ENCODE measurements at places on chromosomes 11 and 22. TPM values are rescaled to one million over a fixed set of nuclear protein-coding genes. Genes with fewer than 3 reads are reported as not detected.

DNA sequence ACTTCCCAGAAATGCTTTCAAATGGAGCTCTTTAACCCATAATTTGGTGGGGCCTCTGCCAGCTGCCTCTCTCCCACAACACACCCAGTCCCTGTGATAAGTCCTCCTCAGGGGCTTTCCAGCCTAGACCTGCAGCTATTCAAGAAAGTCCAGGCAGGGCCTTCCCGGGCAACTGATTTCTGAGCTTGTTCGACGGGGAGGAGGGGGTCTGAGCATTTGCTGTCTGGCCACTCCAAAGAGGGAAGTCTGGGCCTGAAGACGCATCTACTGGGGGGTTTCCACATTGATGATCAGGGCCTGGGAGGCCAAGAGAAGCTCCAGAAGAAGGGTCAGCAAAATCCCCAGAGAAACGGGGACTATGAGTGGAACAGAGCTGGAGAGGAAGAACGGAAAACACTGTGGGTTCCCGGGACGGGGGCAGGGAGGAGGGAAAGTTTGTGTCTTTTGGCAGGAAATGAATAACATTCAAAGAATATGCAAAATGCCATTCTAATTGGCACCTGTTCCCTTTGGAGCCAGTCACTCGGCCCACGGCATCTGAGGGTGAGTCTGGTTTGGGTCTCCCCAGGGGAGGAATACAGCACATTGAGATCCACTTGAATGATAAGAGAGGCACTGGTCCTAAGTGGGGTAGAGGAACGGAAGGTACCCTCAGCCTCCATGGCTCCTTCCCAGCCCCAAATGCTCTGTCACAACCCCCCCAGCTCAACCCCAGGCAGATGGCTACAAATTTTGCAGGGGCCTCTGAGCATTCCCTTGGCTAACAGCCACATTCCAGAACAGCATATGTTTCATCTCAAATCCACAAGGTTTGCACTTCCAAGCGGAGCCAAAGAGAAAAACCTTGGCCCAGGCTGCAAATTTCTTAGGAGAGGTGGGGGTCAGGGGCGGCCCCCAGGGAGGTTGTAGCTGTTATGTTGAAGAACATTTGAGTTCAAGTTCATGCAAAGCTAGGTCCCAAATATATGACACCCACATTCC is 72.0 kb downstream of the RPUSD4 start:
- ATAC-seq = no peak

- peak; percentile 71 for ATAC-seq
These were observed 7.0 kb downstream of the CHST1 start for GRCh38 chr11:45658292-45658991.

GRCh38 chr11:123690485-123690884 is 36.1 kb upstream of the SCN3B start:
- ATAC-seq = peak; percentile 93

GRCh38 chr11:13567551-13567950 is 71.8 kb upstream of the PTH start:
- no peak for ATAC-seq

- no peak for ATAC-seq
These were observed 15.4 kb downstream of the APOBEC3B start for GRCh38 chr22:38997518-38997917.

DNA sequence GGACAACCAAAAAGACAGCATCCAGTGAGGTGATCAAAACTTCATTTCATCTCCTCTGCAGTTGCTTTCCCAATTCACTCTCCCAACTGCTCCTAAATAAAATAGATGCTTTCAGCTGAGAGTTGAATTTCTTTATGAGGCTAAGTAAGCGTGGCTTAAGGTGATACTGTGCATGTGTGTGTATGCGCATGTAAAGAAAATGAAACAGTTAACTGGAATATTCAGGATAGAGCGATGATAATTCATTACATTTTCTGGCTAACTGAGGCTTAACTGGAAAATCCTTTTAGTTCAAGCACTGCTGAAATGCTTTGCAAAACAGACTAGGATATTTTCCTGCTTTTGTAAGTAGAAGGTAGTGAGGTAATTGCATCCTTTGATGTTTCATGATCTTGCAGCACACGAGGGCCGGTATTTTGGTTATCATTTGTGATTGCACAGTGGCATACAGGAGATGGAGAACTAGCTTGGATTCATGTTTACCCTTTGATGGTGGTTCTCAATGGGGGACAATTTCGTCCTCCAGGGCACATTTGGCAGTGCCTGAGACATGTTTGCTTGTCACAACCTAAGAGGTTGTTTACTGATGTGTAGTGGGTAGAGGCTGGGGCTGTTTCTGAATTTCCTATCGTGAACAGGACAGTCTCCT is 71.2 kb downstream of the ZBTB16 start:
- ATAC-seq = no peak

DNA sequence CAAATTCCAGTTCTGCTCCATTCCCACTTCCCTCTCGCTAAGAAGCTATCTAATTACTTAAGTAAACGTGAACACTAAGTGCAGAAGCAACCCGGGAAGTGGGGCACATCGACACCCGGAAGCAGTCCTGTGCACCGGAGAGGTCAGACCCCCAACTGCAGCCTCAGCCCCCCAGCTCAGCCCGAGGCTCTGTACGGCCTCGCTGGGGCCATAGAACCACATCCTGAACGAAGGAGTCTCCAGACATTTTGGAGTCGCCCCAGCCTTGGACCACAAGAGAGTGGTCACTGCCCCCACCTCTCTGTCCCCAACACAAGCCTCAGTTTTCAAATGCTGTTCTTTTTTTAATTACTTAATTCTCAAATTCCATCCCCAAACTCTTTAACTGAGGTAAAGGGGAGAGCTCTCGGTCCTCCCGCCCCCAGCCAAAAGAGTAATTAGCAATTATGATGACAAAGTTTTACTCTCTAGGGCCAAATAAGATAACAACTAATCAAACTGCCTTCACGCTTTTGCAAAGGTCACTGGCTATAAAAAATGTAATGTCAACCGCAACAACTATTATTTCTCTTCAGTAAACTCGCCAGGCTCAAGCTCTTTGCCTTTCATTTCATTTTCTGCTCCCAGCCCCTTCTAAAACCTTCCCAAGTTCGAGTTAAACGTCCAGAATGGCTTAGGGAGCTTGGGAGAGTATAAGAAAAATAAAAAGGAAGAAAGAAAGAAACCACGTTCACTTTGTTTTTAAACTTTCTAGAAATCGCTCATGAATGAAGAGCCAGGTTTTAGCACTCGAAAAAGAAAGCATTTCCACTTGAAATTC is 2.2 kb downstream of the PAX6 start:
- ATAC-seq = no peak

DNA sequence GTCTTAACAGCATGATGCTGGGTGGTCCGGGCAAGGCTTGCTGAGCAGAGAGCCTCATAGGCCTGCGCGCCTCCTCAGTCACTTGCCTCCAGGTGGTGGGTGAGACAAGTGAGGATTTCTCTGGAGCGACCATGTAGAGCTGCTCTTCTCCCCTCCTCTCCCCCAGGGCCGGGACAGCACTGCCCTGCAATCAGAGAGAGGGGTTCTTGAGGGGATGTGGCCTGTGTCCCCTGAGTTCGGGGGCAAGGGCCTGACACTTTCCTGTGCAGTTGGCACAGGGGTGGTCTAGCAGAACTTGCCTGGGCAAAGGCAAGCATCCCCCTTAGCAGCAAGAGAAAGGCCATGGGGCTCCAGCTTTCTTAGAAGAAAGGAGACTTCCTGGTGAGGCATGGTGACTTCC is 95.8 kb upstream of the LMO1 start:
- ATAC-seq = no peak

- no peak for ATAC-seq
These were observed 43.7 kb upstream of the ARHGAP20 start for GRCh38 chr11:110755941-110756340.

DNA sequence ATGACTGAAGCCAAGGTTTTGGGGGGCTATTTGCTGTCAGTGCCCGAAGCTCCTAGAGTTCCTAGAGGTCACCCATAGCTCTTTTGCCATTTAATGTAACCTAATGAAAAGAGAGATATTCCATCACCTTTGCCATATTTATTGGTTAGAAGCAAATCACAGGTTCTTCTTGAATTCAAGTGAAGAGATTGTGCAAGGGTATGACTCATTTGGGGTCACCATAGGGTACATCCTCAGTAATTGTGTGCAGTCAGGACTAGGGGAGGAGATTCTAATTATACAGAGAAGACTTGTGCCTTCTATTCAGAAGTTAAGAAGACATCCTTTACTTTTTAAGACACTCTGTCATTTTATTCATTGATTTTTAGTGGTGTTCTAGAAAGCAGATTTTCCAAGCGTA is 6.9 kb upstream of the PRAME start:
- no peak for ATAC-seq

DNA sequence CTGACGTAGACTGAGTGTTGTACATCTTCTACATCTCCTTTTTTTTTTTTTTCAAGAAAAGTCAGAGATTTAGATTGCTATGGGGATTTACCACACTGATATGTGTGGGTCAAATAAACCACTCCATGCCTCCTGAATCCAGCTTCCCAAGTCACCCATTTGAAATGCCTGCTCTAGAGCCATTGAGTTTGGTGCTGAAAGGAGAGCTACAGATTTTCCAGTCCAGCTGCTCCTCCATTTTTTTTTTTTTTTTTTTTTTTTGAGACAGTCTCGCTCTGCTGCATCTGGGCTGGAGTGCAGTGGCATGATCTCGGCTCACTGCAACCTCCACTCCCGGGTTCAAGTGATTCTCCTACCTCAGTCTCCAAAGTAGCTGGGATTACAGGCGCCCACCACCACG is 115.2 kb upstream of the TIMP3 start:
- ATAC-seq = no peak

DNA sequence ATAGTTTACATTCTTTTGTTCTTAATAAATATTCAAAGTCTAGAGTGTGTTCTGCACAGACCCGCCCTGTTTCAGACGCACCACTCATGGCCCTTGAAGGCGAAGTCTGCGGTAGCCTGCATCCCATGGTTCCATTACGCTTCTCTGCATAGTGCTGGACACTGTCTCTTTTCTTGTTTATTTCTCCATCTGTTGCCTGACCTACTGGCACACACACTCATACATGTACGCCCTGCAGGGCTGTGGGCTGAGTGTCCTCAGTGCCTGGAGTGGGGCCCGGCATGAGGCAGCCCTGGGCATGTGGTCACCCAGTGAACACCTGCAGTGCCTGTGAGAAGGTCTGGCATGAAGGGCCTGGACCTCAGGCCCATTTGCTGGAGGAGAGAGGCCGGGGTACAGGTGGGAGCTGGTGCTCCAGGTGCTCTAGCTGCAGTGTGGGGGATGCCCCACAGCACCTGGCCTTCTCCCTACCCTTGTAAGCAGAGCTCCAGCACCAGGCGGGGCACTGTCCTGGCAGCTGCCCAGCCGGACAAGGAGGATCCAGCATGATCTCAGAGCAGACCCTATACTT is 404.1 kb downstream of the TBC1D22A start:
- no peak for ATAC-seq

The DAGLA gene
- total RNA-seq = 0.11 TPM
